ENCODE measurements at places on chromosomes 4 and X.

DNA sequence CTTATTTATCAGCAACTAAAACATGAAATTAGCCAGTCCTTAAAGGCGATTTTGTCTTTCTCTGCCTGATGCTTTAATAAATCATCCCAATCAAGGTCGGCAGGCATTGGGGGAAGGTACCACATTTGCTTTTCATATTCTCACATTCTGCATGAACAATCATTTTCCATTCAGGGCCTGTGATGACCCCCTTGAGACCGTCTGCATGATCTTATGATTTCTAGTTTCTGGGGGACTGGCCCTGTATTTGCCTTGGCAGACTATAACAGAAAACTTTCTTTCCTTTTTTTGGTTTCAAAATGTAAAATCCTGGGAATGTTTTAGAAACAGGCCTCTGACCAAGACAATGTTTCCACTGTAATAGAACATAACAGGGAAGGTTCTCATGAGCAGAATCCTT lies 296.8 kb downstream of the IDS start:
- DNase-seq, result no peak

DNA sequence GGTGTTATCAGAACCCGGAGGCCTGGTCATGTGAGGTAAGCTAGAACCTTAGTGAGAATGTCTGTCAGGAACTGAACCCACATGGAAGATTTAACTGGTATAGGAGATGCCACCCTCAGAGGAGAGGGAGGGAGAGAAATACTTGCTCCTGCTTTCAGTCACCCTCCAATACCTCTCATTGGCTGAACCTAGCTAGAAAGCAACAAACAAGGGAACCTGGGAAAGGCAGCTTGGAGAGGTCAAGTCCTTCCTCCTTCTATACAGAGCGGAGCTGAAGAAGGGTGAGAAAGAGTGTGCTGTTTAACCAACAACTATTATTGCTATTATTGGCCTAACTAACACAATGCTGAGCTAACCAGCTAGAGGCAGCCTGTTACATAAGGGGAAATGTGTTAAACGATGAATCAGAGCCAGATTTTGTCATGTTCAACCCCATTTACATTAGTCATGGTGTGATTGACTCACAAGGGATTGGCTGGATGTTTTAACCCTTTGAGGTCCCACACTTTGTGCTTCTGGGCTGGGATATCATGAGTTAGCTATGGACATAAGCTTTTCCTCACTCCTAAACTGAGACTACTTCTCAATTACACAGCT lies 96.5 kb upstream of the ESX1 start:
- DNase-seq, result no peak

DNA sequence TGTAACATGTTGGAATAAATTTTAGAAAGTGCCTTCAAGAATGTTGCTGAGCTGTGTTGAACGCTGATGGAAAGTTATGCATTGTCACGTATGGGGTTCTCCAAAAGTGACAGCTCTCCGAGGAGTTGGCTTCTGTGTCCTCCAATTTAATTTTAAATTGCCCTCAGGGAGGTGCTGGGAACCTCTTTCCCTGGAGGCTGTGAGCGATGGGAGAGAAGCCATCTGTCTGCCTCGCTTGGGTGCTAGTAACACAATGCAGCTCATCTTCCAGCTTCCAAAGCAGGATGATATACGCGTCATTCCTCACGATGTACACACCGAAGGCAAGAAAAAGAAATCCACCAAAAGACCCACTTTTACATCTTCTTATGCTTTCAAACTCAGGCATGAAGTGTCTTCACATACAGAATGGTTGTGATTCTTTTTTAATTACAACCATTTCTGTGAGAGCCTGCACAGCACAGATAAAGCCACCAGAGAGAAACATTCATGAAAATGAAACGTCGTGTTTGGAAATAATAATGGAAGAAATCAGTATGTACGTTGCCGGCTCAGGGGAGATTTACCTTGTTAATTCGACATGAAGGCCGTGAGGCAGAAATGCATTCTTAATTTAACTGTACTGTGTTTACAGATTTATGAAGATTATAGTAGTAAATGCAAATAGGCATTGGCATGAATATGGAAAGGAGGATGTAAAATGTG lies 218.9 kb downstream of the ASMT start:
- DNase-seq, result no peak

- DNase-seq, result peak; percentile 50
Observed at GRCh38 chrX:68146054-68146453, 287.2 kb downstream of the OPHN1 start.
